ENCODE measurements at places on chromosomes 3 and 15.

GRCh38 chr3:71250026-71250425, 333.5 kb downstream of the FOXP1 start:
- DNase-seq = no peak

DNA sequence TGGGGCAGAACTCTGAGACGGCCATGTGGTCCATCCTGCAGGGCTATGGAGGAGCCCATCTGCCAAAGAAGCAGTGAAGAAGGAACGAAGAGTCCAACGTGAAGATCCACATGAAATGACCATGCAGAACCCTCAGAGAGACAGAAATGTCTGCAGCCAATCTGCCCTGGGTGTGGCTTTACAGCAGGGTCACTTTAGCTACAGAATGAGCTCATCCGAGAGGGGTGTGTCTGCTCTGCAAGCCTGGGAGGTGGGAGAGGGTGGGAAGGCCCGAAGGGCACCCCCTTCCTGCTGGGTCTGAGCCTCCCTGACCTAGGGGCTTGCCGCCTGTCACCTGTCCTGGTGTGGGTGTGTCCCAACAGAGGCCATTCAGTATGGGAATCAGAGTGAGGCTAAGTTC, 176.3 kb downstream of the ATP10A start:
- DNase-seq = peak; percentile 2

GRCh38 chr15:90231028-90232017, 2.4 kb downstream of the CIB1 start:
- DNase-seq = peak; percentile 86

DNA sequence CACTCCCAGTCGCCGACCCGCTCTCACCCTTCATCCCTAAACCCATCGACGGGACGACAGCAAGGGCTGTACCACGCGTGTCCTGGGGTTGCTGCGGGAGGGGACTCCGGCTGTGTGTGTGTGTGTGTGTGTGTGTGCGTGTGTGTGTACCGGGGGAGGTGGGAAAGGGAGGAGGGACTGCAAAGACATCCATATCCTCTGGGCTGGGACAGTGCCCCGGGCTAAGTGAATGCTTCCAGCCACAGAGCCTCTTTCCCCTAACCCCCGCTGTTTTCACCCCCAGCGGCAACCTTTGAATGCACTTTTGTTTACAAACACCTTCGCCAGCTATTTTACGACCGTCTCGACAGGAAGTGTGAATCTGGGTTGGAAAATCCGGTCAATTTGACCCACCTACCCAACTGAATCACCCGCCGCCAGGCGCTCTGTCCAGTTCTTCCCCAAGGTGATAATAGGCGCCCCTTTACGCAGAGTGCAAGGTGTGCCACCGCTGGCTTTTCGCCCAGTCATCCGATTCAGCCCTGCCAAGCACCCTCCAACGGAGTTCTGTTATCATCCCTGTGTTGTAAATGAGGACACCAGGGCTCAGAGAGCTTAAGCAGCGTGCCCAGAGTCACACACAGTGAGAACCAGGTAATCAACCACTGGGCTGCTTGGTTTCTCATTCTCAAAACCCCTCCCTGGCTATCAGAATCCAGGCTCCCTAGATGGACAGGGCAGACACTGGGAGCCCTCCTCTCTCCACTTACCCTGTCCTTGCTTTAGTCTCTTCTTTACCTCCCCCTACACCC, 739 bp upstream of the AMOTL2 start:
- DNase-seq = peak; percentile 83

DNA sequence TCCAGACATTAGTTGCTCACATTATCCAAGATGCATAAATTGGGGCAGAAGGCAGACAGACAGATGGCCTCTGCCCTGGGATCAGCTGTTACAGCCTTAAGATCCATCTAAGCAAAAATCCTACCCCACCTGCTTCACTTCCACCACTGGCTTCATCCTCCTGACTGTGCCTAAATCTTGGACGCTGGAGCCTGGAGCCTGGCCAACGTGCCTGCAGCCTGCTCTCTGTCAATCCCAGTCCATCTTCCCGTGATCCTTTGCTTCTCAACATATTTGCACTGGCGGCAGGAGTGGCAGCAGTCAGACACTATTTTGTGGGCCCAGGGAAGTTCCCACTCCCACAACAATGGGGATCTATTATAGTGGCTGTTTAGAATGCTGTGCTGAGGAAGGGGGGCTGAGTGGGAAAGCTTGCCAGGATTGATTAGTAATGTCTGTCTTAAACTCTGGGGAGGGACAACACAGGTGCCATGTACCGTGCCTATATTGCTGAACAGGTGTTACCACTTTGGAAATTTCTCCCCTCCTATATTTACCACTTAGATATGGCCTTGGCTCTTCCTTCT, 121.2 kb downstream of the MEGF11 start:
- DNase-seq = no peak

GRCh38 chr15:101237251-101237650, 14.6 kb downstream of the CHSY1 start:
- no peak for DNase-seq
